ENCODE measurements at places on chromosomes 13 and 19. TPM values are rescaled to one million over a fixed set of nuclear protein-coding genes. Genes with fewer than 3 reads are reported as not detected.

Gene IRGC
- not detected for total RNA-seq

Gene POU2F2
- total RNA-seq: 5.6 TPM

DNA sequence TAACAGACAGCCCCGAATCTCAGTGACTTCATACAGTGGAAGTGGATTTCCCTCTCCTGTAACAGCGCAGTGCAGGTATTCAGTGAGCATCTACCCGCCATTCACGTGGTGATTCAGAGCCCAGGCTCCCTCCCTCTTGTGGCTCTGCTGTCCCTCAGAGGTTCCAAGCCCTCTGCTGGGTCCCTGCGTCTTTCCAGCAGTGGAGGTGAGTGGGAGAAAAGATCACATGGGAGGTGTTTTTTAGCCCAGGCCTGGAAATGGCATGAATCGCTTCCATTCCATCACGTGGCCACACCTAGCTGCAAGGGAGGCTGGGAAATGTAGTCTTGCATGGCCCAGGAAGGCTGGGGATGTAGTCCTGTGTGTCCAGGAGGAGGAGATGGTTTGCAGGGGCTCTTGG is 61.4 kb downstream of the DPF1 start:
- DNase-seq: no peak

Gene ACP7
- total RNA-seq: 1.6 TPM

GRCh38 chr13:39509616-39510315 is 93.2 kb downstream of the LHFPL6 start:
- no peak for DNase-seq

Gene TEX101
- total RNA-seq: not detected

GRCh38 chr13:29763436-29764180 is 86.8 kb downstream of the UBL3 start:
- DNase-seq: no peak

DNA sequence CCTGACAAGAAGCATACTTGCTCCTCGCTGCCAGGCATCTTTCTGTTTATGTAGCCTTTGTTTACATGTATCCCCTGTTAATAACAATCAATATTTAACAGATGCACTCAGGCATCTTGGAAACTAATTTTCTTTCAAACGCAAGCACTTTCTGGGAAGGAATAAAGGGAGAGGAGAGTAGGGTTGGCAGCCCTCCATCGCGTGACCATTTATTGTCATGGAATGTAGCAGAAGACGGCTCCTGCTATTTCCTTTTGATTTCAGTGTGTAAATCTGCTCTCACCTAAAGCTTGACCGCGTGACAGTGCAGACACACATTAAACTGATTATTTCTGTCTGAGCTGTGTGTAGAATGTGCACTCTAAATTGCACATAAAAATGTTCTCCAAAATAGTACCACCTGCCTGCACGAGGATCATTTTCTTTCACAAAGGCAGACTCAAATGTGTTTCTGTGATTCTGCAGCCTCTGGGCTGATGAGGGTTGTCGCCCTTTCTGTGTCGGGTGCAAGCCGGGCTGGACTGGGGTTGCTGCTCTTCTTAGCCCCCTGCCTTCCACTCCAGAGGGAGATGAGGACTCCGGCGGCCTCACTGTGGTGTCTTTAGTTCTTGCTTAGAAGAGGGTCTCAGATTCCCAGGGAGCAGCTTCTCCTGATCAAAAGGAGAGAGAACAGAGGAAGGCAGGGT is 223.5 kb upstream of the MAB21L1 start:
- DNase-seq: peak; percentile 72

DNA sequence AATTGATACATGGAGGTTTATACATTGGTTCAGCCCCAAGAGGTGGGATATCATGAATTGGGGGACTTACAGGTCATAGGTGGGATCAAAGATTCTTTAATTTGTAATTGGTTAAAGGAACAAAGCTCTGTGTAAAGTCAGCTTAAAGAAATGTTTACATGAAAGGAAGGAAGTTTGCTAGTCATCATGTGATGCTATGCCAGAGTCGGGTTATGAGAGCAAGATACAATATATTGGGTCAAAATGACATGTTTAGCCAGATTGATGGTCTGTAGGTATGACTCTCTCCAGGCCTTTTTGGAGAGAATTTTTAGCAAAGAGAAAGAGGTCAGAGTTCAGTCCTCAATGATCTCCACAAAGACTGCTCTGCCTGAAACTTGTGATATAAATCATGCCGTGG is 5.3 kb upstream of the CYSLTR2 start:
- no peak for DNase-seq

- no peak for DNase-seq
Measured at GRCh38 chr13:79528356-79528755, 47.4 kb downstream of the NDFIP2 start.

GRCh38 chr19:35872180-35872579 is 3.8 kb downstream of the APLP1 start:
- DNase-seq: no peak

GRCh38 chr13:42354241-42355091 is 82.5 kb downstream of the AKAP11 start:
- DNase-seq: no peak

DNA sequence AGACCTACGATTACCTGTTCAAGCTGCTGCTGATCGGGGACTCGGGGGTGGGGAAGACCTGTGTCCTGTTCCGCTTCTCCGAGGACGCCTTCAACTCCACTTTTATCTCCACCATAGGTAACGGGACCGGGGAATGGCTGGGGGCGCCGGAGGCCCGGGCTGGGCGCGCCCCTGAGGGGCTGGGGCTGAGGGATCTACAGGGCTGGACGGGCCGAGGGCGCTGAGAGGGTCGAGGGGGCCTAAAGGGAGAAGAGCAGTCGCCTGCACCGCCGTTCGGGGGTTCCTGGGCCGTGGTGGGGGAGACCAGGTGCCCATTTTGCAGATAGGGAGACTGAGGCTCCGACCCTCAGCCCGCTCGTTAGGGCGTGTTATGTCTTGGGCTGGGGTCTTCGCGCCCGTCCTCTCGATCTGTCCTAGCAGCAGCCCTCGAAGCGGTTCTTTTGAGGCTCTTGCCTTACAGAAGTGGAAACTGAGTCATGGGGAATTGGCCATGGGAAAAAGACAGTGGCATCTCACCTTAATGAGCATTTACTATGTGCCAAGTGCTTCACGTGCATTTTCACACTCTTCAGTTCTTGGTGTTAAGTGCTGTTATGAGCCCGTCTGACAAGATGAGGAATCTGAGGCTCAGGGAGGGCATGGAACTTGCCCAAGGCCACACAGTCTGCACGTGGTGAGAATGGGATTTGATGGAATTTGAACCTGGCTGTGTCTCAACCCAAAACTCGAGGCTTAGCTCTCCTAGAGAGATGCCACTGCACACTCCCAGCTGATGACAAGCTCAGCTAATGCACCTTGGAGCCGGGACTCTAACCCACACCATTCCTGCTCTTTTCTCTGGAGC is 442 bp downstream of the RAB8A start:
- DNase-seq: no peak
